Thyroid gland (tissue), 4 donors: ENCODE measurements at places on chromosomes 1 and 21. TPM values are rescaled to one million over a fixed set of nuclear protein-coding genes. Genes with fewer than 3 reads are reported as not detected.

ACTRT2 gene
- not detected for total RNA-seq

ADORA3 gene
- 7.7 TPM for total RNA-seq

OR2W3 gene
- total RNA-seq = 2.8 TPM

RPL11 gene
- total RNA-seq = 669 TPM

RPS6KA1 gene
- total RNA-seq = 64.9 TPM

ERICH3 gene
- total RNA-seq = not detected

GSTM1 gene
- not detected for total RNA-seq

LPAR3 gene
- total RNA-seq = 0.40 TPM

OR2T35 gene
- total RNA-seq = not detected

SEMA4A gene
- 21.5 TPM for total RNA-seq

DNA sequence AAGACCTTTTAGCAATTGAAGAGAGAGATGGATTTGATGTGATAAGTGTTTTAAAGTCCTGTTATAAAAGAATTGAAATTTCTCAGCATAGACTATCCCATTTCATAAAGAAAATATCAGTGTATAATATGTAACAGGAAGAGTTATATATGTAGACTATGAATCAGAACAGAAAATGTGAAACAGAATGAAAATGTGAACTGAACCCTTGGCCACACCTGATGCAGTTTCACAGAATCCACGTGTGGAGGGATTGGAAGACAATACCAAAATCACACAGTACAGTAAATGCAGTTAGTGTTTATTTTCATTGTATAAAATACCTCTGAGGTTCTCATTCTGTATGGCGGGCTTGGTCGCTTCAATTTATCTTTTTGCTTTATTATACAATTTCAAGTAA, 9.9 kb upstream of the SLAMF1 start:
- no peak for DNase-seq

DNA sequence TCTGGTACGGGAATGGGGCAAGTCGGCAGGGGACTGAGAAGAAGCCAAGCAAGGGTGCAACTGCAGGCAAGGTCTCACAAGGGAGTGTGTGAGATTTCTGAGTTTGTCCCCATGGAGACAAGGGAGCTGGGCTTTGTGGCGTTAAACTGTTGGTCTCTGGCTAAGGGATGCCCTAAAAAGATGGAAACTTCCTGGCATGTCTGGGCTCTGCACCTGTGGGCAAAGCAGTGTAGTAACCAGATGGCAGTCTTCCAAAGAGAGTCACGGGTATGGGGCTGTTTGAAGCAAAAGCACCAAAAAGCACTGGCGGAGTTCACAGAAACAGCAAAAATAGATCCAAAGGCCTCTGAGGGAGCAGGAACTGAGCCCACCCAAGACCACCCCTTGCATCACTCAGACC, 104.8 kb upstream of the SLC44A3 start:
- no peak for DNase-seq

- DNase-seq = no peak
Measured at GRCh38 chr1:151887028-151887427, 22.3 kb downstream of the THEM4 start.

GRCh38 chr21:42858185-42858847, 21.0 kb downstream of the WDR4 start:
- DNase-seq = no peak

DNA sequence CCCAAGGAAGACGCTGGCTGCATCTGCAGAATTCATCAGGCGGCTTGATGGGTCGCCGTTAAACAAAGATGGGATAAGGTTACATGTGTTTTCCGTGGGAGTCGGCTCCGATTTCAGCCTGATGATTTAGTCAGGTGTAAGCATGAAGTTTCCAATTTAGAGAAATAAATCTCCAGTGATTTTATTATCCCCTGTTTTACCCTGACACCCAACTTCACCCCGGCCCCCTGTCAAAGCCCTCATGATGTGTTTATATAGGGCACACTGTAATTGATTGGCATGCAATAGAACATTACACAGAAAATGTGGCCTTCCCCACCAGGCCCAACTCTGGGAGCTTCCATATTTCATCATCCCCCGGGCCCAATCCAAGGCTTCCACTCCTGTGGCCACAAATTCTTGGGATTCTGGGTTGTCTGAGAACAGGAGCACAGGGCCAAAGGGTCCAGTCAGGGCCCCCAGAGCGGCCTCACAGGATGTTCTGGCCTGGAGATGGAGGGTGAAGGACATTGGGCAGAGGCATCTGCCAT, 72.5 kb downstream of the FOXD2 start:
- no peak for DNase-seq

GRCh38 chr21:36887963-36888362, 78.5 kb downstream of the HLCS start:
- no peak for DNase-seq

DNA sequence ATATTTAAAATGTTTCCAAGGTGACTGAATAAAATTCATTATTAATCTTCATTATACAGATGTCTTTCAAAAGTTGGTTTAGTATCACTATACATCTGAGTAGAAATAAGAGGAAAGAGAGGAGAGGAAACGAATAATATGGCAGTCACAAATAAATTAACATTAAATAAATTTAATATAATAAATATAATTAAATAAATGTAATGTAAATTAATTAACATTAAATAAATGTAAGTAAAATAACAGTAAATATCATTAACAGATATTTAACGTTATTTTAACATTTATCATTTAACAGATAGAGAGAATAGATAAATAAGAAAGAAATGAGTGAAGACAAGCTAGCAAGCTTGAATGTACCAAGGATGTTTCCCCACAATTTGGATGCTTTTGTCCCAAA, 592.7 kb downstream of the NEGR1 start:
- DNase-seq = no peak

DNA sequence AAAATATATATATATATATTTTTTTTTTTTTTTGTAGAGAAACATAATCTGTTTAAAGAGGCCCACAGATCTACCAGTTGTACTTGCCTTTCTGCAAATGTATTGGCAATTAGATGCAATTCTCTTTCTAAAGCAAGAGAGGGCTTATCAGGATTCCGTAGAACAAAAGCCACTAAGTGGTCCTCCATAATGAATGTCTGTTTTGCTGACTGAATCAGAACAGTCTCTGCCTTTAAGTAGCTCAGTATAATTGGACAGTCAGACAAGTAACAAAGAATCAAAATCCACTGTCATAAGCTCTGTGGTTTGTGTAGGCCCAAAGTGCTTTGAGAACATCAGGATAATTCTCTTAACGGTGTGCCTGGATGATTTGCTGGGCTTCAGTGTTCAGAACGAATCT, 17.3 kb downstream of the SARS1 start:
- no peak for DNase-seq

- DNase-seq = no peak
Measured at GRCh38 chr1:197444755-197445154, 176.7 kb downstream of the CRB1 start.

GRCh38 chr1:121538943-121539575, 354.3 kb downstream of the SRGAP2C start:
- no peak for DNase-seq

DNA sequence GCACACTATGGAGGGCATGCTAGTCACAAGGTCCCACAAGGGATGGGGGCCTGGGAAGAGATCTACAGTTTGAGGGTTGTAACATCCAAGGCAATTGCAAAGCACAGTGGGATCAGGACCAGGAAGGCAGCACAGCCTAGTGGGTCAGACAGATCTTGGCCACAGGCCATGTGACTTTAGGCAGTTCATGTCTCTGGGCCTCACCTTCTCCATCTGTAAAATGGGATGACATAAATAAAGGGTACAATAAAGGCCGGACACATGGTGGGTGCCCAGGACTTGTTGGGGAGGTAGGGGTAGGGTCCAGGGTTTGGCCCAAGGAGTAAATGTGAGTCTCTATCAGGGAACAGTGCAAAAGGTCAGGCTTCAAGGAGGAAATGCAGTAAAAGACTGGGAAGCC, 18.1 kb upstream of the IGSF21 start:
- no peak for DNase-seq

DNA sequence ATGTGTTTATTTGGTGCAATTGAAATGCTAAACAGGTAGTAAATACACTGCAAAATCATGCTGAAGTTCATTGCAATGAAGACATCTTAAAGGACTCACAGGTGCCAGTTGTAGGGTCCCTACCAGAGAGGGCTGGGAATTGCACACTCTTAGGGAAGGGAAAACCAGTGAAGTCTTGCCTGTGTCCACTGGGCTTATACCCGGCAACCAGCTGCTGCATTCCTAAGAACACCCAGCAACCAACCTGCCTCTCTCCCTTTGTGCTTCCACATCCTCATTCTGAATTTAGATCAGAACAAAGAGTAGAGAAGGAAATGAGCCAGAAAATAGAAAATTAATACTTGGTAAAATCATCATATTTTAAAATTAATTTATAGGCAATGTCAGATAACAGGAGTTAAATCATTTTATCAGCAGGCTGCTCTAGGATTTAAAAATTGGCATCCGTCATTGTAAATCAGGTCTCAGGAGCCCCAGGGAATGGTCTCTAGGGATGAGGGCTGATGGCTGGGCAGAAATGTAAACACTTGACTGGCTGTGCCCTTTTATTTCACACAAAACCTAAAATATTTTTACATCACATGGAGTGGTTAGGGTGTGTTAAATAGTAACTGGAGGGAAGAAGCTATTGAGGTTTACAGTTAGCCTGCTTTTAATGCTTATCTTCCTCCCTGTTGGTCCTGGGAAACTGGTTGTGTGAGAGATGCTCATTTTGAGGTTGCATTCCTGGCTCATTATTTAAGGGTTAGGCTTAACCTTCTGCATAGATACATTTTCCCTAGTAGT, 31.3 kb downstream of the PTGFRN start:
- DNase-seq = no peak

DNA sequence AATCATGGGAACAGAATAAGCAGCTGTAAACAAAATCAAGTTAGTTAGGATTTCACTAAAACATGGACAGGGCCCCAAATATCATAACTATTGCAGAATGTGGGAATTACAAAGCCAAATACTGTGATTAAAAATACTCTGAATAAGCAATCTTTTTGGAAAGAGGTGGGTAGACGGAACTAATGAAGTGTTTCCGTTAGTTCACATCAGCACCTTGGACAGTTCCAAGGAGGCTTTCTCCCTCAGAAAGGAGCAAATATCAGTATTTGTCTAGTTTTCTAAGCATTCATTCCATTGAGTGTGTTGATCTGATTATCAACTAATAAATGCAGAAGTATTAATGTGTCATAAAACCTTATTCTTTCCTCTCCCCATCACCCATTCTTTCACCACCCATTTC, 97.4 kb downstream of the FAM78B start:
- DNase-seq = no peak

DNA sequence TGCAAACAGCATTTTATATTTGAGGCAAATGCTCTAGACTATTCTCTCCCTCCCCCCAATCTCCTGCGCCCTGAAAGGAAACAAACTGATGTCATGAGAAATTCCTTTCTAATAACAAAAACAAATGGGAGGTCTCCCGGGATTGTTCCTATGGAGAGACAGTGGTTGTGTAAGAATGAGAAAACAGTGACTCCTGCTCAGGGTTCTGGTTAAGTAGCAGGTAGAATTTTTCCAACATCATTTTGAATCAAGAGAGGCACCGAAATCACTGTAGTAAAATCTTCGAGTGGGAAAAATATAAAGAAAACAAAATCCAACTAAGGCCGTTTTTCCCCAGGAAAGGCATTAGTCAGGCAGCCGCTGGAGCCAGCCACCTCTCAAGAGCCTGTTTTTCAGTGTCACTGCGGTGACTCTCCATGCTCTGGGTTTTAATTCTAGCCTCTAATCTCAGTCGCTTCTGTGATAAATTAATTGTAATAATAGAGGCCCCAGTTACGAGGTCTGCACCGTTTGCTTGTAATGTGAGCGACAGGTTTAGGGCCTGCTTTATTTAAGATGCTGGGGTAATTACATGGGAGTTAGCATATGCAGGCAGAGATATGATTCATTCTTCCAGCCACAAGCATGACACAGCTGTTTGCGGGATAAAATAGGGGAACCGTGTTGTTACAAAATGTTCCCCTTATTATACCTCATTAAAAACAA, 80.3 kb downstream of the RNF220 start:
- no peak for DNase-seq

DNA sequence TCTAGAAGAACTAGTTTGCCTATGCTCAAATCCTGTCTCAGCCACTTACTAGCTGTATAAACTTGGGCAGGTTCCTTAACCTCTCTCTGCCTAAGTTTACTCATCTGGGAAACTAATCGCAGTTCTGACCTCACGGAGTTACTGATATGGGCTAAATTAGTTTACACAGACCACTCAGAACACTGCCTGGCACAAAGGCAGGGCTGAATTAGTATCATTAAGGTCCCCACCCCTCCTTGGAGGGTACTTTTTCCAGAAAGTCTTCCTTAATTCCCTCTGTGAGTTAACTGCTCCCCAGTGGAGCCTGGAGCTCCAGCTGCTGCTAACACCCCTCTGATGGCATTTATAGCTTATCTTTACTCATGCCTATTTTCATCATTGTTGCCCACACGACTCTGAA, 40.3 kb downstream of the SSBP3 start:
- DNase-seq = no peak

- no peak for DNase-seq
Measured at GRCh38 chr21:35046263-35046624, 2.9 kb downstream of the RUNX1 start.

DNA sequence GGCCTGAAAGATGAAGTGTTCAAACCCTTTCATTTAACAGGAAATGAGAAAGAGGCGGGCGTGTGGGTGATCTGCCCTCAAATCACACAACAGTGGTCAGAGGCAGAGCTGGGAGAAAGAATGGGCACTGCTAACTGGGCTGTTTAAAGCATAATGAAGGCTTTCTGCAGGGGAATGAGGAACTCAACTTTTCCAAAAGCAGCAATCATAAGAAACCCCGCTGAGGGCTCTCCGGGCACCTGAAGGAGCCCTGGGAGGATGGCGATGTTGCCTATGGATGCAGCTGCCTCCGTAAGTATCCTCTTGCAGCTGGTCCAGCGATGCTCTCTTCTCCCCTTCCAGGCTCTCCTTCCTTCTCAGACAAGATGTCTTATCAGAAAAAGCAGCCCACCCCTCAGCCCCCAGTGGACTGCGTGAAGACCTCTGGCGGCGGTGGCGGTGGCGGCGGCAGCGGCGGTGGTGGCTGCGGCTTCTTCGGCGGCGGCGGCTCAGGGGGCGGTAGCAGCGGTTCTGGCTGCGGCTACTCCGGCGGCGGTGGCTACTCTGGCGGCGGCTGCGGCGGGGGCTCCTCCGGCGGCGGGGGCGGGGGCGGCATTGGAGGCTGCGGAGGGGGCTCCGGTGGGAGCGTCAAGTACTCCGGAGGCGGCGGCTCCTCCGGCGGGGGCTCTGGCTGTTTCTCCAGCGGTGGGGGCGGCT, 1.2 kb downstream of the LORICRIN start:
- DNase-seq = no peak

DNA sequence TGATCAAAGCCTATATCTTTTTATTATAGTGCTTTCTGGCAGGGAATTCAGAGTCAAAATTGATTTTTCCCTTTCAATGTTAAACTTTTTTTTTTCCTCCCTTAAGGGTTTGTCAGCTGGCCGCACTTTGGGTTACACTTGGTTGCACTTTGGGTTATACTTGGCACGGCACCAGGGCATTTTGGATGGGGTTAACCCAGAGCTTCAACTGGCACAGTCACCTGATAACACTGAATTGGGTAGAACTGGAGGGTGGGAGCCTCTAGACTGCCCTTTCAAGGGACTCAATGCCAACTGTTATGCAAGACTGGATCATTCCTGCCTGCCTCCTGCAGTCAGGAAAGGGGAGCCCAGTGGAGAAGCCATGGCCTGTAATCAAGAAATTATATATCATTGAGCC, 211.5 kb downstream of the KCNJ6 start:
- peak; percentile 77 for DNase-seq

GRCh38 chr1:67604778-67605177, 80.2 kb upstream of the GADD45A start:
- DNase-seq = no peak

GRCh38 chr1:206507284-206508129, at the start of gene RASSF5:
Gene RASSF5 (plus strand): TSS chr1:206507531. CDS start chr1:206507603, 72 bp downstream.
- DNase-seq = peak; percentile 93

- no peak for DNase-seq
Measured at GRCh38 chr1:10762875-10763274, 33.6 kb downstream of the CASZ1 start.
